Mesenteric fat pad (tissue), 1 donor: ENCODE measurements at places on chromosomes 7 and 10. TPM values are rescaled to one million over a fixed set of nuclear protein-coding genes. Genes with fewer than 3 reads are reported as not detected.

The PTPRN2 gene
- total RNA-seq: 2.6 TPM

The SUN3 gene
- total RNA-seq: not detected

The FGL2 gene
- 34.4 TPM for total RNA-seq

The HOXA6 gene
- total RNA-seq: 3.1 TPM

The SLC18A3 gene
- total RNA-seq: not detected

DNA sequence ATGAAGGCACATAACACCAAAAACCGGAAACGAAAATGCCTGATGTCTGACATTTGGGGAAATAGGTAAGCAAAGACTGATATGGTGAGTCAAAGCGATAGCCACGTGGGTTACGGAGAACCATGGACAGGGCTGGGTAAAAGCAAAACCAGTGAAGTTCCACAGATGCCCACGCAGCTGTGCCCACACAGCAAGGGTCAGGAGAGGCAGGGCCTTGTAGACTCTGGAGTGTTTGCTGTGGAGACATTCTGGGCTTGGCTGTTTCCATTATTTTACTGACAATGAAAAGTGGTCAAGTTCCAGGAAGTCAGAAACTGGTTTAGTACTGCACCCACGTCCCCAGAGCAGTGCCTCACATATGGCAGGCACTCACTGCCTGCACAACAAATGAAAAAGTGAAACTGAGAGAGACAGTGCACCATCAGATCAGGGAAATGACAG lies 148.7 kb downstream of the ZMYND11 start:
- DNase-seq: no peak

DNA sequence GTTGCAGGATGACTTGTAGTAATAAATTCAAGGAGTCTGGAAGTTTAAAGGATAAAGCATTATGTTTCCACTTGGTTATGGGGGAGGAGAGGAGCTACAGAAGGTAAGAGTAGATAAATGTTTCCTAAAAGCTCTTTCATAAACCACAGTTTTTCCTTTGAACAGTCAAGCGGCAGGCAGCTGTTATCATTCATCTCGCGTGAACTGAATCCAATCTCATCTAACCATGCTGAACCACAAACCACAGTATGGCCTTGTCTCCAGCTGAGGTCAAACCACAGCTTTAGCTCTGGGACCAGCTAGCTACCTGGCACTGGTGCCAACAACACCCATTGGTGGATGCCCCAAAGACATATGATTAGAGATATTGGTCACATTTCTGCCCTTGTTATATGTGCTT lies 63.3 kb downstream of the NOC3L start:
- DNase-seq: no peak

The TLX1 gene
- not detected for total RNA-seq

The FAM3C gene
- total RNA-seq: 44.8 TPM

DNA sequence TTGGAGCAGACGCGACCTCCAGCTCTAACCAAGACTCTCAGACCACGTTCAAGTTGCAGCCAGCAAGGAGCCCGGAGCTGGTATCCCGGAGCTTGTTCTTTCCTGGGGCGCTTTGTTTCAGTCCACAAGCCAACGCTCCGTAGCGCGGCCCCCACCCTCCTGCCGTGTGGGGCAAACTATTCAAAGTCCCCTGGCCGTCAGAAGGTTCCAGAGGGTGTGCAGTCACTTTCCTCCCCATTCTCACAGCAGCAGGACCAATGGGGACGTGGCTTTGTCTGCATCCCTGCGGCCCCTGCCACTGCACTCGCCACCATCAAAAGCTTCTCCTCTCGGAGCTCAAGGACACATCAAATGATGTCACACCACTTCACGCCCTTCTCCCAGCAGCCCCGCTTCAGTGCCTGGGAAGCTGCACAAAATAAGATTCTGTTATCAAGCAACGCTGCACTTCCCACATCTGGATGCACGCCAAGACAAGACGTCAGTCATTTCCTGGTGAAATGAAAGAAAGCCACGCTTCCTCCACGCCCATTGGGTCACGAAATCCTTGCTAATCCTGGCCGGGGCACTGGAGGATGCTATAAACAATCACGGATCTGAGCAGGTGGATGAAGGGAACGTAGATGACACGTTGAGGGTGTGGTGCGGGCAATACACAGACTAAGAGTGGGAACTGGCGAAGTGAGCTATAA lies 348.2 kb downstream of the PTPRN2 start:
- DNase-seq: peak; percentile 78

The UBE2H gene
- 117 TPM for total RNA-seq

- no peak for DNase-seq
These were observed 30.1 kb downstream of the PLEKHA1 start for GRCh38 chr10:122404576-122404975.

The ANKRD7 gene
- not detected for total RNA-seq

- DNase-seq: no peak
These were observed 52.6 kb downstream of the TBATA start for GRCh38 chr10:70732569-70732968.

GRCh38 chr10:111030042-111030750 lies 46.6 kb upstream of the ADRA2A start:
- DNase-seq: no peak

DNA sequence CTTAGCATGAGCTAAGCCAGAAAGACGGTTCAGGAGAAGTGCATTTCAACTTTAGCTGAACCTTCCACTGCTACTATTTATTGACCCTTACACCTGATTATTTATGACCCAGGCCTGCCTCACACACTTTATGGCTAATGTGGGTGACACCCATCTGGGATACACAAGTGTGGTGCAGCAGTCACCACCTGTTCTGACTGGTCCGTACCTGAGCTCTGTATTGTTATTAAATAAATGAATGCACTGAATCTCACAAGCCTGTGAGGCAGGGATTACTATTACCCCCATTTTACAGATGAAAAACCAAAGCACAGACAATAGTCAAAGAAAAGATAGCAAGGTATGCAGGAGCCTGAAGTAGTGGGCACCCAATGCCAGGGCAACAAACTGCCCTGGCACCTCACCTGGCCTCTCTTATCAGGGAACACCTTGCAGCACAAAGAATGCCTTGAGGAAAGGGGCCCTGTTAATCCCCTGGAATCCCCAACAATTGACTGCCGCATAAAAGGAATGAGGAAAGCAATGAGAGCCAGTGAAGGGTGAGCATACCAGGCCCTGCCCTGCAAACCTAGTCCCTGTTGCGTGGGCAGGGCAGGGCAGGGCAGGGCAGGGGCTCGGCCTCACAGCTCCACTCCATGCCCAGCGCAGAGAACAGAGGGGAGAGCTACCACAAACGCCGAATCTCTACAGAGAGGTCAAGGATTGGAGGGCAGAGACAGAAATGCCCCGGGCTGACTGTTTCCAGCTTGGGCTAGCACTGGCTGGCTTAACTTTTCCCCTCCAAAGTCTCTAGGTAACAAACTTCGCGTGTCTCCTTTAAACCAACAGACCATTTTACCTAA lies 1.3 kb downstream of the ANXA11 start:
- peak; percentile 87 for DNase-seq

- no peak for DNase-seq
These were observed 5.8 kb upstream of the NCOA4 start for GRCh38 chr10:46035923-46036849.

DNA sequence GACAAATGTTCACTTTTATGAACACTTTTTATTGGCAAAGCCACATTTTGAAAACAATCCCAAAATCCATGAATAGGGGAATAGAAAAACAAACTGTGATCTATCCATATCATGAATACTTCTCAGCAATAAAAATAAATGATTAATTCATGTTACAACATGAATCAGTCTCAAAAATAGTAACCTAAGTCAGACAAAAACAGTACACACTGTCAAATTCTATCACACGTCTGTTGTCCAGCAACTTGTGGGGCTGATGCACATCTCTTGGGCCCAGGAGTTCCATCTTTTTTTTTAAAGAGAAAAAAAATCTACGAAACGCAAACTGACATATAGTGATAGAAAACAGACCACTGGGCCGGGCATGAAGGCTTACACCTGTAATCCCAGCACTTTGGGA lies 71.0 kb downstream of the LARP4B start:
- no peak for DNase-seq

DNA sequence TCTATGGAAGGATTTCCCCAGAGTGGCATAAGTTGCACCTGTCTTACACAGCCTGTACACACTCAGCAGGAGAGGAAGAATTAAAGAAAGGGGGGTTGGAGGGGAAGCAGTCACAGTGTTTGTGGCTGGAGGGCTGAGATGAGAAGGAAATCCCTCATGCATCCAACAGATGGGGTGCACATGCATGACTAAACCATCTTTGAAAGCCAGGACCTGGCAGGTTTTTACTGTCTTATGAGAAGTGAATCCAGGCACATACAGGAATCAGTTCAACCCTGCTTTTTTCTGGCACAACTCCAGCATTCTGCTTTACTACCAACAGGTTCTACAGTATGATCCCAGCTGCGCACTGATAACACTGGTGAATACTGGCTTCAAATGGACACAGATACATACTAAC lies 107.7 kb downstream of the CACNA2D1 start:
- DNase-seq: no peak

DNA sequence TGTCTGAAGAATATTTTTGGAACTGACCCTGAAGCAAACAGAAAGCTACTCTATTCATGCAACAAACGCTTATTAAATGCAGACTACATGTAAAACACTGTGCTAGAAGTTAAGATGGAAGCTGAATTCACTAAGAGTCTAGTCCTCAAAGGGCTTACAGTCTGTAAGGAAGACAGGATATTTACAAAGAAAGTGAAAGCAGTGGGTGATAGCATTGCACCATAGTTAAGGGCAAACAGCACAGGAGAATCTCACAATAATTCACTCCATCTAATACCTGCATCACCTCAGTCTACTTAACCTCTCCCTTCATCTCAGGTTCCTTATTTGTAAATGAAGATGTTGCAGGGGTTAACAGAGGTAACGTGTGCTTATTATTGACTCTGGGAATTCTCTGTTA lies 360.0 kb upstream of the AOAH start:
- DNase-seq: no peak

DNA sequence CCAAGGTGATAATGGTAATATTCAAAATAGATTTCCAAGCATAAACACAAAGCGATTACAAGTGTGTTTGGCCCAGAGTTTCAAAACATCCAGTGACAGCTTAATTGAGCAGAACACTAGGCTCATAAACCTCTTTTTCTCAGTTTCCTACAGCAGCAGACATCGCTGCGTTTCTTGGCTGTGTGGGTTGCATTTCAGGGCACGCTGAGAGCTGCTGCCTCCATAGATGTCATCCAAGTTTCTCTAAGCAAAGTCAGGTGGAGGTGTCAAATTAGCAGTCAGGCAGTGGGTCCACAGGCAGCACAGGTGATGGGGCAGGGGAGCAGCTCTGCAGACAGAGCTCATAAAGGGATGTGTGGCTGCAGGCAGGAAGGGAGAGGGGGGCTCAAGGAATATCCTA lies 50.5 kb upstream of the COL13A1 start:
- DNase-seq: no peak

DNA sequence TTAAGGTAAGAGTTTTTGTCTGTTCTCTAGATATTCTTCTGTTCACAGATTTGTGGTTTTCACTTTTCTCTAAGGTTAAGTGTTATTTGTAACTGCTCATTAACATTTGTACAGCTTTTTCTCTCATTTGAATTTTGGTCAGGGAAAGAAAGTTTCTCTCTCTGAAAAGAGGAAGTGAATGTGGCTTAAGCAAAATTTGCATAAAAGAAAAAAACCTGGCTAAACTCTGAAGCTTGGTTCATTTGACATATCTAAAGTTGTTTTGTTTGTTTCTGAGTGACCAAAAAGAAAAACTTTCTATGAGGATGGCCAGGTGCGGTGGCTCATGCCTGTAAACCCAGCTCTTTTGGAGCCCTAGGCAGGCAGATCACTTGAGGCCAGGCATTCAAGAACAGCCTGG lies 22.0 kb upstream of the SLC26A4 start:
- DNase-seq: no peak

The CRHR2 gene
- 0.19 TPM for total RNA-seq

The WEE2 gene
- total RNA-seq: not detected

The PROSER2 gene
- 9.1 TPM for total RNA-seq

- no peak for DNase-seq
These were observed 225.0 kb downstream of the PAXIP1 start for GRCh38 chr7:154777908-154778307.

The ACTL6B gene
- total RNA-seq: not detected

The CYP26C1 gene
- 0.22 TPM for total RNA-seq

The ASIC3 gene
- 0.87 TPM for total RNA-seq

DNA sequence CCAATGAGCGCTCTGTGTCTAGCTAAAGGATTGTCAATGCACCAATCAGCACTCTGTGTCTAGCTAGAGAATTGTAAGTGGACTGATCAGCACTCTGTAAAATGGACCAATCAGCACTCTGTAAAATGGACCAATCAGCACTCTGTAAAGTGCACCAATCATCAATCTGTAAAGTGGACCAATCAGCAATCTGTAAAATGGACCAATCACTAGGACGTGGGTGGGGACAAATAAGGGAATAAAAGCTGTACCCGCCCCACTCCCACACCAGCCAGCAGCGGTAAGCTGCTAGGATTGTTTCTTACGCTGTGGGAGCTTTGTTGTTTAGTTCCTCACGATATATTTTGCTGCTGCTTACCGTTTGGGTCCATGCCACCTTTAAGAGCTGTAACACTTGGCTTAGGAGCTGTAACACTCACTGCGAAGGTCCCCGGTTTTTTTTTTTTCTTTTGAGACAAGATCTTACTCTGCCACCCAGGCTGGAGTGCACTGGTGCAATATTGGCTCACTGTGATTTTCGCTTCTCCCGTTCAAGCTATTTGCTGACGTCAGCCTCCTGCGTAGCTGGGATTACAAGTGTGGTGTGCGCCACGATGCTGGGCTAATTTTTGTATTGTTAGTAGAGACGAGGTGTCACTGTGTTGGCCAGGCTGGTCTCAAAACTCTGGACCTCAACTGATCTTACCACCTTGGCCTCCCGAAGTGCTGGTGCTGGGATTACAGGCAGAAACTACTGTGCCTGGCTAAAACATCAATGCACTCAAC lies 184.8 kb downstream of the PTPN20 start:
- DNase-seq: no peak

The MAPK8 gene
- 30.3 TPM for total RNA-seq

- DNase-seq: no peak
These were observed 128.0 kb upstream of the MBL2 start for GRCh38 chr10:52900593-52900992.

DNA sequence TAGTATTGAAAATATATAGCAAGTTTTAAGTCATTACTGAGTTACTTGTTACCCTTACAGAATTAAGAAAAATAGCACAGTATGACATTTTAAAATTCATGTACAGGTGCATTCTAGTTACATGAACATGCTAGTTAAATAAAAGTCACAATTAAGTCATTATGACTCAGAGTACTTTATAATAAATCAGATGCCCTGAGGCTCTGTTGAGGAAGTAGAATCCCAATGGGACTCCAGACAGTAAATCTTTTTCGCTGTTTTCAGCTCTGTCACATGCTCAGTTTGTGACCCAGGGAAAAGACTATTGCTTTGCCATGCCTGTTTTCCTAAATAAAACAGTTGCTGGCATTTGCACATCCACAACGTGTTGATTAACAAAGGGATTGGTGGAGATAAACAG lies 21.0 kb downstream of the NUDT13 start:
- no peak for DNase-seq

DNA sequence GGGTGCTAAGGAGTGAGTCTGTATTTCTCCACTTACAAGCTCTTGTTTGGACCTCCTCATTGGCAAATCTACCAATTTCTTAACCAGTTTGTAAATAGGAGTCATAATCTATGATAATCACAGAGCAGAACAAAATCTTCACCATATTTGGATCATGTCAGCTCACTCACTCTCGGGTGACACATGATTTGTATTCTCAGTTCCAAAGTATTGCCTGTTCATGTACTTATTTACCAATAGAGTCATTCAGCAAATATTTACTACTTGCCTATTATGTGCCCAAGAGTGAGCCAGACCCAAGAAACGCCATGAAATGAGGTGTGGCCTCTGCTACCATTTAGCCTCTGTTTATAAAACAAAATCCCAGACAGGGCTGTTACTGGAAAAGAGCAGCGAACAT lies 114.8 kb downstream of the TSPAN12 start:
- DNase-seq: no peak

The UNCX gene
- total RNA-seq: not detected
